ENCODE measurements at places on chromosomes 4 and X.

DNA sequence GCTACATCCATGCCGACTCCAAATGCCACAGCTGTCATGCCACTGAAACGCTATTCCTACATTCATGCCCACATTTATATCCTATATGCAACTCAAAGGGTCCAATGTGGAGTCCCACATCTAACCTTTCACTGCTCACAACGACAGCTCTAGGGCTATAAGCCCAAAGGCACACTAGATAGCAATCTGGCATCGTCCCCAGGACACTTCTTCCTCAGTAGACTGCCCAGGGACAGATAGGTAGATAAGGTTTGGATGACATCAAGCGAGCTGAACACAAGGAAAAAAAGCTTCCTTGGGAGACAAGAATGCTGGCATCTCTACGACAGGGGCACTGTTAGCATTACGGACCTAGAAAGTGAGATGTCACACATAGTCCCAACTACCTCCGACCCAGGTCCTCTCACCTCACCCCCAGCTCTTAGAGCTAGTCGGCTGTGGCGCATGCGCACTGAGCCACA lies 685 bp downstream of the RAB9B start:
- peak; percentile 89 for DNase-seq

DNA sequence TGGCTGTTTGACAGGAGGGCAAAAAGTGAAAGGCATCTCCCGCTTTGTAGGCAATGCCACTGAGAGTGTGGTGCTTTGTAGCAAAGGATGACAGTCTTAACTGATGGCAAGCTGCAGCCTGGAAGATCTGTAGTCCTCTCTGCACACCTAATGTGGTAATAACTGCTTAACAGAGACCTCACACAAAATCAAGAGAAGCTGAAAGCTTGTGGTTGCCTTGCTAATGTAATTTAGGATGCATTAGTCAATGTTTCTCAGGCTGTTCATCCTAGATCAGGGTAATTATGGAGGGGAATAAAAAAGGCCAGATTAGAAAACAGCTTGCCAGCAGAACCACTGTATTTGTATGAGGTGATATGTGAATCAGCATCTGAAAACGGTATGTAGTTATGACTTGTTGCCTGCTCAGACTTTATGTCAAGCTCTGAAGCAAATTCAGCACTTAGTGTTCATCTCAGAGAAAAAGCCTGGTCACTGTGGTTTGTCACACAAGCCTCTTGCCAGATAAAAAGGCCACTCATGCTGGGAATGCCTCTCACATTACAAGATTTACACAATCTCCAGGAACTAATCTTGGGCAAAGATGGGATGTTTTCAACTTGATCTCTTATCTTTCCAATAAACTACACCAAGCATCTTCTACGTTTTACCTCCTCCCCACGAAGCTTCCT lies 130.8 kb downstream of the ENOX2 start:
- no peak for DNase-seq

DNA sequence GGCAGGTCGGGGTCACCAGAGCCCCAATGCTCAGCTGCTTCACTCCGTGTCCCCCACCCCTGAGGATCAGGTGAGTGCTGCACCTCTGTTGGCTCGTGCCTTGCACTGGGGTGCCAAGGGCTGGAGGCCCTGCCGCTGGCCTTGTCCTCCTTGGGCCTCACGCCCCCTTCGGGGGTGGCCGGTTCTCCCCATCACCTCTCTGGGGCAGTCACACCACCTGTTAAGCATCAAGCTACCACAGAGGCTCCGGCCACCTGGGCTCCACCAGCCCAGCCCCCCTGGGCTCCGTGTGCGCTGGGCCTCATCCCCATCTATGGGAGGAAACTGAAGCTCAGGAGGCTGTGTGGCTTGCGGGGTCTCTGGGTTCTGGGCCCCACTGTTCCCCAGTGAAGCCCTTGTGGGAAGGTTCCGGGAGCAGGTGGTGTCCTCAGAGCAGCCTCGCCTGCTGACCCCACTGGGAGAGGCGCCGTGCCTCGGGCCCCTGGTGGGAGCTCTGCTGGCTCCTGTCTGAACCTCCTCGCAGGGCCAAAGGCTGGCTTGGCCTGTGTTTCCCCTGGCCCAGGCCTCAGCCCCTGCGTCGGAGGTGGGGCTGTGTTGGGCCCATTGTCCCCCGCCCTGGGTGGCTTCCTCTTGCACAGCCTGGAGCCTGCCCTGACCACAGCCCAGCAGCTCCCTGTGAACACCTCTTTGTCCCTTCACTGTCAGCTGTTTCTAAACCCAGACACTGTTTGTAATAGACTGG lies 30.8 kb downstream of the DOK7 start:
- DNase-seq, result no peak

- DNase-seq, result no peak
Measured at GRCh38 chr4:165308606-165309005, 18.9 kb upstream of the MSMO1 start.

GRCh38 chr4:113747949-113748348 lies 13.6 kb downstream of the CAMK2D start:
- no peak for DNase-seq

DNA sequence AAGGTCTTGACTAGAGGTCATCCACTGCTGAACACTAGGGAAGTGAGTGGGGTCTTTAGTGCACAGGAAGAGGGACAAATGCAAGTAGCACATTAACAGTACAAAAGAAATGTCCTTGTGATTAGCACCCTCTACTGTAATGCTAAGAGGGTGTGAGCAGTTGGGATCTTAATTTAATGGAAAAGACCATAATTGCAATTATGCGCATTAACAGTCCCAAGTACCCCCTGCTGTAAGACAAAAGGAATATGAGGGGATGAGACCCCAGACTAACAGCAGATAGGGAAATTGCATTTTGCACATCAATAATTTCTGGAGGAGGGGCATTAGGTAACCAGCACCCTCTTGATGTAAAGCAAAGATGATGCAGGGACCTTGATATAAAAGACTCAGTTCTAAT lies 285.0 kb downstream of the CHIC1 start:
- DNase-seq, result no peak

- DNase-seq, result peak; percentile 90
Measured at GRCh38 chr4:186723292-186724057, at the start of gene FAT1. FAT1 (minus strand) TSS chr4:186723856; CDS start chr4:186709827, 14,029 bp downstream.

- no peak for DNase-seq
Measured at GRCh38 chr4:163768014-163768413, 273.5 kb downstream of the TMA16 start.

DNA sequence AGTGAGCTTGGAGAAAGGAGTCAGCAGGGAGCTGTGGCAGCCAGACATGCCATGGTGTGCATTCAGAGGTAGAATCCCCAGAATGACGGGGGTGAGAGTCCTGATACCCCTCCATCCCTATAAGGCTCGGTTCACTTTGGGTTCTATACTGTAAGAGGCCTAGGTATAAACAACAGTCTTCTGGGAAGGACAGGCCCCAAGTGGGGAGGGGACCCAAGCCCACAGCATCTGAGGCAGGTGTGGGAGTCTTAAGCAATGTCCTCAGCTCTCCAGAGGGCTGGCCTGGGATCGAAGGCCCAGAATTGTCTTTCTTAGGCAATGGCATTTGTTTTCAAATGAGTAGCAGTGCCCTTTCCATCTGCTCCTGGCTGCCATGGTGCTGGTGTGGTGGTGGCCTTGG lies 50.2 kb upstream of the MAMLD1 start:
- DNase-seq, result no peak

GRCh38 chr4:1048773-1049590 lies 37.6 kb downstream of the FGFRL1 start:
- no peak for DNase-seq

- DNase-seq, result no peak
Measured at GRCh38 chr4:161121451-161121850, 1042.3 kb downstream of the FSTL5 start.

- no peak for DNase-seq
Measured at GRCh38 chrX:139446832-139447231, 83.7 kb upstream of the F9 start.

DNA sequence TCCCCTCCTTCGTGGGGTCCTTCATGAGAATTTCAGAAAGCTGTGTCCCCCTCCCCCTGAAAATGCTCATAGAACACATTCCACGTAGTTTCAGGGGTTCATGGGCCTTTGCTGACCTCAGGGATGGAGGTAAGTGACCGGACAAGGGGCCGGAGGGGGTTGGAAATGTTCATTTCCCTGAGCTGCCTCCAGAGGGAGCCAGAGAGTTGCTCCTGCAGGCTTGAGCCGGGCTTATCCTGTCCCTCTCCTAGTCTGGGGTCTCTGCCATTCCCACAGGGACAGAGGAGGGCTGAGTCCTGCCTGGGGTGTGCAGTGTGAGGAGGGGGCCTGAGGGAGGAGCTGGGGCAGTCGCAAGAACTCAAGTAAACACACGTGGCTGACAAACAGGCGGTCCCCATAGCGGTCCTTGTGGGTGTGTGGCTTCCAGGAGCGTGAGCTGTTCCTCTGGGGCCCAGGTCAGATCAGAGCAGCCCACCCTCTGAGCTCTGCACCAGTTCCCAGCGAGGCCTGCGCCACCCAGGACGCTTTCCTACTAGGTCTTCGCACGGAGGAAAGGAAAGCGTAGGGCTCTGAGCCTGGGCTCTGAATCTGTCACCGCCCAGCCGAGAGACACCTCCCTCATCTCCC lies 62.5 kb downstream of the WFS1 start:
- no peak for DNase-seq

GRCh38 chrX:32137525-32137924 lies 1065.7 kb upstream of the FTHL17 start:
- DNase-seq, result peak; percentile 38

GRCh38 chrX:23578079-23578478 lies 89.2 kb upstream of the PRDX4 start:
- DNase-seq, result no peak

DNA sequence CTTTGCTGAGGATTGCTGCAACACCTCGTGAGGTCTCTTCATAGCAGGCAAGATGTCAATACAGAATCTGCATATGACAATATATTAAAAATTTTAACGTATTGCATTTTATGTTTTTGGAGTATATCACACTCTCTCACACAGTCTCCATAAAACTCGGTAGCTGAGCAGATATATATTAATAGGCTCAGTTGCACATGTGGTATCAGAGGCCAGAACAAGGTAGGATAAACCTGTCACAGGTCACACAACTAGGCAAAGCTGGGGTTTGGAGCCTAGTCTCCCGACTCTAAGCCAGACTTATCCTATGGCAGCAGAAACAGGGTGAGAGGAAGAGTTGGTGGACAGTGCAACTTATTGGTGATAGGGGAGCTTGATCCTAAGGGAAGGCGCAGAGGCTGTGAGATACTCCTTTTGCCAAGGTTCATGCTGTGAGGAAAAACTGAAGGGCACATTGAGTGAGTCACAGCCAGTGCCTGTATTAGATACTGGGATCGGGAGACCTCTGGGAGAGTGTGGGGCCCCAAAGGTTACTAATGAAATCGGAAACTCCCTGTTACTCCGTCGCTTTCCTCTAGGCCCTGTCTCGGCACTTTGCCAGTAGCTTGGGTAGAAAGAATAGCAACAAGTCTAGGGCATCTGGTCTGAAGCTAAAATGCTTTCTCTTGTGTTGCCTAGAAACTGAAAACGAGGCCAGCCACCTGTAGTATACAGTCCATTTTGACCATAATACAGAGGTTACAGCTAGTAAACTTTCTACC lies 195.7 kb downstream of the ARHGAP10 start:
- no peak for DNase-seq

GRCh38 chr4:185290018-185290607 lies 80.7 kb downstream of the SNX25 start:
- DNase-seq, result no peak

DNA sequence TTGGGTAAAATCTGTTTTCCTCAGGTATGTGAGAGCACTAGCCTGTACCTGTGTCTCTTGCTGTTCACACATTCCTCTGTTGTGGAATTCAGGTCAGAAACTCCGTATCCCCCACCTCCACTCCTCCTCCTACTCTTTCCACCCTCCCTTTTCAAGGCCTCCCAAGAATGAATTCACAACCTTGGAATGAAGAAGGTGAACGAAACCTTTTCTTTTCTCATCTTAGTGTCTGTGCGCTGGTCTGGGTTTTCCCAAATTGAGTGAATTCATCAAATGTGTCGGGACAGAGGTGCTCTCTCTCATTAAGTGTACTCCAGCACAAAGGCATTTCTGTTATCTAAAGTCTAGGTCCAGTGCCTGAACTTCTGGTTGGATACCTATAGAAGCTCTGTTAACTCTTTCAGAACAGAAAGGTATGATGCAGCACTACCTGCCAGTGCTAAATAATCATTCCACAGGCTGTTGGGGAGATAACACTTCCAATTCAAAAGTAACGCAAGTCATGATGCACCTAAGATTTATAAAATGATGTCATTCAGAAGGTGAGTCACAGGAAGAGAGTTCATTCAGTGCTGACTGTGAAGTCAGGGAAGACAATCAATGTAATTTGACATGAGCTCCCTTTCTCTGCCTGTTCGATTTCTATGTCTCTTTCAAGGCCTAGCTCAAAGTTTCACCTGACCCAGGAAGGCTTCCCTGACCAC lies 41.9 kb downstream of the COL4A6 start:
- DNase-seq, result peak; percentile 16

GRCh38 chr4:67746797-67747495 lies 7.2 kb downstream of the GNRHR start:
- DNase-seq, result peak; percentile 52

DNA sequence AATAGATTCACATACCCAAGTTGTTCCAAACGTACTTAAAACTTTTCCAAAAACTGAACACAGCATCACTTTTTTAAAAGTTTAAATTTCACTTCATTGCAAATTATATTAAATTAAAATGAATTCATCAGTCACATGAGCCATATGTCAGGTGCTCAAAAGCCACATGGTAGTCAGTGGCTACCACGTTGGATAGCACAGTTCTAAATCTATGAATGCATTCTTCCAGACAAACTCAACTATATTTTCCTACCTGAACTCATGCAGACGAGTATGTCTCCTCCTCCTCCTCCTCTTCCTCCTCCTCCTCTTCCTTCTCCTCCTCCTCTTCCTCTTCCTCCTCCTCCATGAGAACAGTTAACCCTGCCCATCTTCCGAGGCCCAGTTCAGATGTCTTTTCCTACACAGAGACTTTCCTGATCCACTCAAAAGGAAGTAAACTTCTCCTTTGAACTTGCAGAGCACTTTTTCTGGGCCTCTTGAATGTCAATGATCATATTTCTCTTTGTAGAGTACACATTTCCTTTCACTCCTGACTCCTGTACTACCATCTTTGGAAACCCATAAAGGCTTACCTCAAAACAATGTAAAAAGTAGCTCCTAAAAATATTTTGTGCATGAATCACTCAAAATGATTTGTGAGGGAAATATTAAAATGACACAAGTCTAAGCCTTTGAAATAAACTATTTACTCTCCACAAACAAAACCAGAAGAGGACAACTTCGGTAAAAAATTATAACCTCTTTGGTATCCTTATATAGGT lies 172.6 kb downstream of the AMELX start:
- no peak for DNase-seq

- DNase-seq, result no peak
Measured at GRCh38 chrX:48541140-48541814, 1.8 kb downstream of the TBC1D25 start.

- DNase-seq, result no peak
Measured at GRCh38 chr4:176291748-176292147, 22.7 kb upstream of the ASB5 start.

DNA sequence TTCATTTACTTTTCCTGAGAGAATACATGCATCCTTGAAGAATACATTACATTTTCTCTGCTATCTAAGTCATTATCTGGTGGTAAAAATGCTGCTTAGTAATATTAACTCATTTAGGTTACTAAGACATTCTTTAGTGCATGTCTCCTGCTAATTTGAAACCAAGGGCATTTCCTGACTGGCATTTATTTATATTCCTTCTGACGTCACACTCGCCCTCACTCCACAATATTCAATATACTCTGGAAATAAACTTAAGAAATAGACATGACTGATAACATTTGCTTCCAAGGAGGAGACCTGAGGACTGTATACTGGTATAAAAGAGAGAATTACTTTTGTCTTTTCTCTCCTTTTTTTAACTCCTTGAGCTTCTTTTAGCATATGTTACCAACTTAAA lies 619.5 kb upstream of the SMIM31 start:
- no peak for DNase-seq

Measured in hepatocyte (in vitro differentiated cells).